Effector memory CD4-positive, alpha-beta T cell (primary cell): ENCODE measurements at places on chromosomes 13 and 19.
A peak's percentile ranks its signal among the peaks of the same experiment; 100 is the strongest.

GRCh38 chr13:100235311-100235901, 146.5 kb downstream of the PCCA start:
- no peaks in the 10 kb centered on the region for H3K4me1 ChIP-seq
- no peaks in the 10 kb centered on the region for H3K36me3 ChIP-seq
- H3K4me3 ChIP-seq, result no peak overlapping the region
- no peak overlapping the region for H3K27ac ChIP-seq

DNA sequence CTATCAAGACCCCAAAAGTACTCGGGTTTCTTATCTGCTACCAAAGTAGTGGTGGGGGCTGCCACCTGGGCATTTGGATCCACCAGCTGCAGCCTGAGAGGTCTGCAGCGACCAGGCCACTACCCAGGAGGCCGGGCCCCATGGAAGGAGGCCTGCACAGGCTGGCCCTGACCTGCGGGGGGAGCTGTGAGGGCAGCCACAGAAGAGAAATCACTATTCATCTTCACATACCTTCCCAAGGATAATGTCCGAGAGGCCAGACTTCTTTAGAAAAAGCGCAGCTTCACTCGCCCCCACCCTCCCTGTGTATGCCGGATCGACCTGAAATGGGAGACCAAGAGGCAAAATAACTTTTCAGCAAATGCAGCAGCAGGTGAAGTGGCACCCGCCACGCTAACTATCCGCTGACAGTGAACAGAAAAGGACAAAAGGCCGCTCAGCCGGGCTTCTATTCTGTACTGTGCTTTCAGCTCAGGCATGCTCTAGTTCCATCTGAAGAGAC, 30.1 kb downstream of the EPS15L1 start:
- no peak for DNase-seq
- no peak overlapping the region for H3K27ac ChIP-seq
- H3K4me1 ChIP-seq, result no peaks in the 10 kb centered on the region

DNA sequence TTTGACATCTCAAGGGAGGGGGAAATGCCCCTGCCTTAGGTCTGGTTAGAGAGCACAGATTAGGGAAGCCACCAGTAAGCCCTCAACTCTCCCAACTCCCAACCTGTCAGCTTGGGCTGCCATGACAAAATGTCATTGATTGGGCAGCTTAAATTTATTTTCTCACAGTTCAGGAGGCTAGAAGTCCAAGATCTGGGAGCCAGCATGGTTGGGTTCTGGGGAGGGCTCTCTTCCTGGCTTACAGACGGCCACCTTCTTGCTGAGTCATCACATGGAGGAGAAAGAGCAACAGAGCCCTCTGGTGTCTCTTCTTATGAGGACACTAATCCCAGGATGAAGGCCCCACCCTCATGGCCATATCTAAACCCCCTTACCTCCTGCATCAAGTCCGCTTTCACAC, 24.2 kb downstream of the C19orf12 start:
- peaks cover 4% of the 10 kb centered on the region for H3K4me1 ChIP-seq
- H3K27ac ChIP-seq, result no peak overlapping the region

- no peaks in the 10 kb centered on the region for H3K27me3 ChIP-seq
- no peaks in the 10 kb centered on the region for H3K4me1 ChIP-seq
- no peaks in the 10 kb centered on the region for H3K36me3 ChIP-seq
Measured at GRCh38 chr13:19117913-19118739, 63.5 kb downstream of the TUBA3C start.

- no peaks in the 10 kb centered on the region for H3K27me3 ChIP-seq
- DNase-seq, result no peak
- H3K4me1 ChIP-seq, result no peaks in the 10 kb centered on the region
- peaks cover 58% of the 10 kb centered on the region for H3K36me3 ChIP-seq
- no peak overlapping the region for H3K27ac ChIP-seq
Measured at GRCh38 chr19:49006905-49007304, 10.0 kb downstream of the LHB start.

DNA sequence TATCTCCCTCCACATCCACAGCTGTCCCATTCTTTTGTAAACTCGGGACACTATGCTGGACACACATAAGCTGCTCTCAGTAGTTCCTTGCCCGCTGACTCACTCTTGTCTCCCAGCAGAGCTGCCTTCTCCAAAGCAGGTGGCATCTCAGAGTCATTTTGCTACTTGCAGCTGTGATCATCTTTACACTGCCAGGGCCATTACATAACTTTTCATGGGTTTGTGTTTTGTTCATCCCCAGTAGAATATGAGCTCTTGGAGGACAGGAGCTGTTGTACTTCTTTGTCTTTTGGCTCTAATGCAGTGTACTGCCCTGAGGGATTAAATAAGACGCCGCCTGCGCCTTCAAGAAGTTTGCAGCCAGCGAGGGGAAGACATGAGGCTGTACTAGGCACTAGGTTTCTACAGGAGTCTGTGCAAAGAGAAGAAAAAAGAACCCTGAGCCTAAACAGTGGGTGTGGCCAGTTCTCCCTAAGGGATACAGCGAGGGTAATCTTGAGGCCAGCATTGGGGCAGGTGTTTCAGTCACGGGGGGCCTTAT, 40.8 kb upstream of the GPR183 start:
- H3K4me1 ChIP-seq, result peaks cover 47% of the 10 kb centered on the region
- H3K27ac ChIP-seq, result peak overlapping the region; percentile 44
- no peaks in the 10 kb centered on the region for H3K27me3 ChIP-seq
- H3K36me3 ChIP-seq, result peaks cover 25% of the 10 kb centered on the region
- no peak overlapping the region for H3K4me3 ChIP-seq
- no peak for DNase-seq

DNA sequence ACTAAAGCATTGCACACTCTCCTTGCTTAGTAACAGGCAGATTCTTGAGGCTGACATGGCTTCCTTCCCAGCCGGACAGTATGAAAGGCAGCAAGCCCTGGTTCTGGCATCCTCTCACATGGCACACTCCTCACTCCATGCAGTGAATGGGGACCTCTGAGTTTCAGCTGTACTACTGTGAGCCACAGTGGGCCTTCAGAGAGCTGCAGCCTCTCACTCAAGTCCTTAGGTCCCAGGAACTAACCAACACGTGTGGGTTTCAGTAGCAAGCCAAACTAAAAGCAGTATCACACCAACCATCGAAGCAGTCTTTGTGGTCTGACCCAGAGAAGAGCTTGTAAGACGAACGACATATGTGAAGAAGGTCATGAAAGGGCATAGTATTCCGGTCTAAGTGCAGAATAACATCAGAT, 128.2 kb downstream of the TBC1D4 start:
- H3K4me3 ChIP-seq, result no peak overlapping the region
- no peaks in the 10 kb centered on the region for H3K36me3 ChIP-seq
- H3K27ac ChIP-seq, result no peak overlapping the region
- H3K27me3 ChIP-seq, result no peaks in the 10 kb centered on the region
- H3K4me1 ChIP-seq, result no peaks in the 10 kb centered on the region
